Activated CD4-positive, alpha-beta T cell treated with anti-CD3 and anti-CD28 coated beads, Interleukin-2, amount 10 ng/mL, durations not matched to agents 7 days and 5 days (primary cell): ENCODE measurements at places on chromosomes 3 and 15. TPM values are rescaled to one million over a fixed set of nuclear protein-coding genes. Genes with fewer than 3 reads are reported as not detected.
A peak's percentile ranks its signal among the peaks of the same experiment; 100 is the strongest.

- DNase-seq: no peak
Observed at GRCh38 chr15:38130205-38130567, 122.5 kb upstream of the SPRED1 start.

DNA sequence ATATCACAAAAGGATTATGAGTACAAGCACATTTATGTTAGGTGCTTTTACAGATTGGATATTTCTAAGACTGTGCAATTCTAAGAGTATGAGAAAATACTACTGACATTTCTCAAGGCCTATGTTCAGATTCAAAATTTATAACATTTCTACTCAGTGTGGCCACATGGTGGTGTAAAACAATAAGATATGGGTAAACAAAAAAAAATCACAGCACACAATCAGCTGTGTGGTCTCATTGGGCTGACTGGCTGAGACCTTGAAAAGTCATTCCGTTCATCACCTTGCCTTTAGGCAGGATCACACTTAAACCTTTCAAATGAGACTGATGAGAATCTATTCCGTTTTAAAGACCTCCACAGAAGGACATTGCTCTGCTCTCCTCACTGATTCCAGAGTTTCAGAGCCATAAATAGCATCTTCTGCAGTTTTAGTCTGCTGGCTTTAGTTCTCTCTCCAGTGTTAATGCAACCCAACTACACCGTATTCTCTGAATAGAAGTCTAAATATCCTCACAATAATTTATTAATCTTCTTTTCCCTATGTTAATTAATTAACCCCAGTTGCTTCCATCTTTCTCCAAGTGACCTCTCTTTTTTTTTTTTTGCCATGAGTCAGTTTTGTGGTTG is 158.2 kb downstream of the SPATA16 start:
- no peak for DNase-seq

DNA sequence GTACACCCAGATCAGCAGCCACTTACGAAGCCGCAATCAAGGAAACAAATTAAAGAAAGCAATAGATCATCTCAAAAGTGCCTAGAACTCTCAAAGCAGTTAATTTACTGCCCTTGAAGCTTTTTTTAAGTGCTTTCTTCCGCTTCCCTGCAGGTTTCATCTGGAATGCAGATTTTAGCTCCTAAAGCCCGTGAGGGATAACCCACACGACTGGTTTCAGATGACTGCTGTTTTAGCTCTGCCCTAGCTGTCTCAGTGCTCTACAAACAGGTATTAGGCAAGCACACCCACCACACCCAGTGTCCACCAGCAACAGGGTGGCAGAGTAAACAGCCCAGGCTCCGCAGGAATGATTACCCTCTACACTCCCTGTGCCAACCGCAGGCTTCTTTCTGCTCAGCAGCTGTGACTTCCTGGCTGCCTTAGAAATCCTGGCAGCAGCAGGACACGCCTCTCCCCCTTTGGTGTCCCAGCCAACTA is 126.0 kb downstream of the FMN1 start:
- no peak for DNase-seq

DNA sequence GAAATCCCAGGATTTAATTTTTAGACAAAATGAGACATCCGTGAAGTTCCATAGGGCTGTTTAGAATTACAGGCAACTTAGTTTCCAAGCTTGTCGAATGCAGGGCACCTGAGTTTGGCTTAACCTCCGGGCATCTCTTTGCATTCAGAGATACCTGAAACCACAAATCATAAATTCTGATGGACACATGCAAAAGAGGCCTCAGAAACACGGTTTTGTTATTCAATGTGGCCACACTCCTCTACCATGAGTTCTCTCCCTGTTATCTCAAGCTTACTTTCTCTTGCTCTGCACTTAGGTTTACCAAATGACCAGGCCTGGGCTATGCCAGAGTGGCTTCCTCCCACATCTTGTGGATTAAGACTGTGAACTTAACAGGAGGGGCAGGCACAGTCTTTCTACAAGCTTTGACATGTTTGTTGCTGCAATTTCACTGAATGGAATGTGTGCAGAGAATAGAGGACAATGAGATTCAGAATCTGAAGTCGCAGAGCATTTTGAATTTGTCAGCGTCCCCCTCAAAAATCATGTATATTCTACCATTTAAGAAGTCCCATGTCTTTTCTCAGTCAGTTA is 137.7 kb downstream of the TPRG1 start:
- DNase-seq: no peak

DNA sequence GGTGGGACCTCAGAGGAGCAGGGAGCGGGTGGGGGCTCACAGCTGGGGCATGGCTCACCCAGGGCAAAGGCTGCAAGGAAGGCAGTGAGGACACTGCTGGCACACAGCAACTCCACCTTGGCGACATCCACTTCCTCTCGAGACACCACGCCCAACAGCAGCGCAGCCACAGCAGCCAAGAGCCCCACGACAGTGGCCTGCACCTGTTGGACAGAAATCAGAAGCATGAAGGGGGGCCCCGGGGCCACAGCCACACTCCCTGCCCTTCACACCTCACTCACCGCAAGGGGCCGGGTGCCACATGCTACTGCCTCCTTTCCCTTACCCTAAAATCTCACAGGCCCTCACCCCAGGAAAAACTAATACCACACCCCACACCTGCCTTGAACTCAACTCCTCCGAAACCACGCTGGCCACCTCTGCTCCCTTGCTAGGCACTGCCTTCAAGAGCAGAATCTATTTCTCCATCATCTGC is 57.3 kb downstream of the ROPN1B start:
- peak; percentile 8 for DNase-seq

Gene LINGO1
- not detected for total RNA-seq

Gene CCK
- not detected for total RNA-seq

Gene SLC9C1
- total RNA-seq: not detected
